ENCODE measurements at places on chromosomes 2 and 18. TPM values are rescaled to one million over a fixed set of nuclear protein-coding genes. Genes with fewer than 3 reads are reported as not detected.

- no peak for DNase-seq
Measured at GRCh38 chr18:43589611-43590151, 312.4 kb upstream of the SYT4 start.

The RAB3GAP1 gene
- polyA plus RNA-seq, result 61.1 TPM

DNA sequence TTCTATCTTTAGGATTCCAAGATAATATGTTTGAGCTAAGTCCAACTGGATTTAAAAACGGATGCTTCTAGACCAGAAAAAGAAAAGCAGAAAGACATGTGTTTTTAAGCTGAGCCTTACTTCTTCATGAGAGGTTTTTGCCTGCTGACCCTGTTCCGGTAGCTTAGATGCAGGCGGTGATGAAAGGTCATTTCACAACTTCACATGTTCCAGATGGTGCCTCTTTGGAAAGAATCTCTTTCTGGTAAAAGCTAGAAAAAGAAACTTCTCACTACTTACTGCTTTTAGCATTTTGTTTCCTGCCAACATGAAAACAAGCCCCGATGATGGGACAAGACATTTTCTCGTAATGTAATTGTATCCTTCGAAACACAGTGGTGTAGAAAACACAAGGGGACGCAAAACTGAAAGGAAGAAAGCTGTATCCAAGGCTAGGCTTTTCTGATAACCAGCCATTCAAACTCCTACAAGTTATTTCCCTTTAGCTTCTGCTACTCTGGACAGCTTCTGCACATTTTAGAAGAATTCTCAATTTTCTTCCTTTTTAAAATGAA lies 407.3 kb upstream of the LYPD1 start:
- peak; percentile 12 for DNase-seq

The GPBAR1 gene
- polyA plus RNA-seq, result 2.0 TPM

The TANC1 gene
- 54.5 TPM for polyA plus RNA-seq

The MOGAT1 gene
- polyA plus RNA-seq, result not detected
